Uterine smooth muscle cell (primary cell): ENCODE measurements at places on chromosomes 4 and X. TPM values are rescaled to one million over a fixed set of nuclear protein-coding genes. Genes with fewer than 3 reads are reported as not detected.

Gene ZNF732
- 0.12 and 0.66 TPM in 2 replicates for total RNA-seq

Gene TEX13B
- 0.12 TPM in 1 of 2 replicates, not detected in the other for total RNA-seq

Gene ASB12
- not detected in 2 replicates for total RNA-seq

Gene GAGE2A
- not detected in 2 replicates for total RNA-seq

Gene AWAT2
- total RNA-seq: not detected in 2 replicates

Gene SASH3
- not detected in 2 replicates for total RNA-seq

Gene LSM6
- 27.4 and 38.8 TPM in 2 replicates for total RNA-seq

Gene HS3ST1
- total RNA-seq: under 0.01 TPM in 1 of 2 replicates, not detected in the other

Gene F9
- total RNA-seq: not detected in 2 replicates

Gene HMX1
- not detected in 2 replicates for total RNA-seq

Gene HDX
- total RNA-seq: 6.1 and 6.2 TPM in 2 replicates
